Spleen (tissue), 13 donors: ENCODE measurements at places on chromosomes 16 and 17. TPM values are rescaled to one million over a fixed set of nuclear protein-coding genes. Genes with fewer than 3 reads are reported as not detected.

PLA2G10 gene
- not detected for total RNA-seq

STH gene
- not detected for total RNA-seq

TBC1D3E gene
- total RNA-seq, result not detected

SLC52A1 gene
- total RNA-seq, result 0.58 TPM

KRTAP3-1 gene
- not detected for total RNA-seq

TOM1L2 gene
- total RNA-seq, result 63.7 TPM

KRT39 gene
- not detected for total RNA-seq

ABCA10 gene
- 1.5 TPM for total RNA-seq
